ENCODE measurements at places on chromosomes 5 and 9.

DNA sequence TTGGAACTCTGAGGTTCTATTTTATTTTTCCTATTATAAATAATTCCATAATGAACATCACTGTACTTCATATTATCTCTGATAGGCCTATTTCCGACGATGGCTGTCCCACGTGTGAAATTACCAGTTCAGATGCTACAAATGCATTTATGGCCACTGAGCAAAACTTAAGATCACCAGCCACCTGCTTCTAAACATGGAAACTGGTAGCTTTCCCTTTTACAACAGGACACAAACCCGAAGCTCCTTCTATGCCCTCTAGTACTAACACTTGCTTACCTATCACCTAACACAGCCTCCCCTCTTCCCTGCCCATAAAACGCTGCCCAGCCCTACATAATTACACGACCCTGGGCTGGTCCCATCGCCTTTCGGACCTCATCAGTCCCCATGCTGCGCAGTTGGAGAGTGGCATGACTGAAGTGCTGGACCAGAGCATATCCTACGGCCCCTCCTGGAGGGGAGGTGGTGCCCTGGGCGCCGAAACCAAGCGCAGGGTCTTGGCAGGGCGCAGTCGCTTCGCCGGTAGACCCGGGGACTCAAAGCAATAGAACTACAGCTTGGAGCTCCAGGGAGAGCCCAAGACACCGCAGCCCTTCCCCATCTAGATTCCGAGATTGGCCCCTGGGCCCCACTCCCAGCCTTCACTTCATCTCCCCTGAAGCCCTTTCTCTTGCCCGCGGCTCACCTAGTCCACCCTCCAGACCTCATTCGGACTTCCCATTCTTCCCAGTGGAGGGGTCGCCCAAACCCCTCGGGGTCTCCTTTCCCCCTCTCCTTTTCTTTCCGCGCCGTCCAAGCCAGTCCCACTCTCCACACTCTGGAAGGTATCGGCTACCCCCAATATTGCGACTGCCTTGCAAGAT, 1.0 kb upstream of the SAP30L start:
- DNase-seq = peak; percentile 21

DNA sequence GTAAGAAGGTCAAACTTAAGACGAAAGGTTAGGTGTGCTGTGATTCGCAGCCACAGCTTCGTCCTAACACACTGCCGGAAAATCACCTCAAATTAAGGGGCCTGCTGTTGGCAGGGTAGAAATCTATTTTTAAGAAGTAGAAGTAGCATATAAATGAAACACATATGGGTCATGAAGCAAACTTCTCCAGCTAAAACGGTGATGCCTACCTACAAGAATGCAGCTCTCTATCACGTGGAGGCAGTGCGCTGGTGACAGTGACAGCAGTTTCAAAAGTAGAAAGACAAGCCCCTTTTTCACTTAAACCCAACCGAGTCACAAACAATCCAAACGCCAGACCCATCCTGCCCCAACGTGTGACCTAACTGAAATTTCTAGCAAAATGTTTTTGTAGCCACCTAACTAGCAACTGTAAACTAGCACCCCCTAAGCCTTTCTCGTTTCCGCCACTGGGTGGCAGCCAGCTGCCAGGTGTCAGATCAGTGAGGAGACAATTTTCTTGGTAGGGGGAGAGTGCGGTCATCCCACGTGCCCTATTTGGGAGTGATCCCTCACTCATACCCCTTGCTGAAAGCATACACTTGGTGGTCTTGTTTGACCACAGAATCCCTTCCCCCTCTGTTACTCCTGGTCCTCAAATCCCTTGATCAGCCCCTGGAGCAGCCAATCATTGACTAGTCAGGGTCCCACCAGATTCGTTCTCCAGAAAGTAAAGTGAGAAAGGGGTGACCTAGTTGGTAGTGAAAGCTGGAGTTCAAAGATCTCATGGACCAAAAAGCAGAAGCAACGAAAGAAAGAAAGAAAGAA, 71.8 kb upstream of the MAMDC2 start:
- DNase-seq = peak; percentile 76

- DNase-seq = no peak
Measured at GRCh38 chr5:171432583-171433351, 13.3 kb downstream of the FGF18 start.

GRCh38 chr5:161700065-161700464, 14.5 kb downstream of the GABRA6 start:
- no peak for DNase-seq

DNA sequence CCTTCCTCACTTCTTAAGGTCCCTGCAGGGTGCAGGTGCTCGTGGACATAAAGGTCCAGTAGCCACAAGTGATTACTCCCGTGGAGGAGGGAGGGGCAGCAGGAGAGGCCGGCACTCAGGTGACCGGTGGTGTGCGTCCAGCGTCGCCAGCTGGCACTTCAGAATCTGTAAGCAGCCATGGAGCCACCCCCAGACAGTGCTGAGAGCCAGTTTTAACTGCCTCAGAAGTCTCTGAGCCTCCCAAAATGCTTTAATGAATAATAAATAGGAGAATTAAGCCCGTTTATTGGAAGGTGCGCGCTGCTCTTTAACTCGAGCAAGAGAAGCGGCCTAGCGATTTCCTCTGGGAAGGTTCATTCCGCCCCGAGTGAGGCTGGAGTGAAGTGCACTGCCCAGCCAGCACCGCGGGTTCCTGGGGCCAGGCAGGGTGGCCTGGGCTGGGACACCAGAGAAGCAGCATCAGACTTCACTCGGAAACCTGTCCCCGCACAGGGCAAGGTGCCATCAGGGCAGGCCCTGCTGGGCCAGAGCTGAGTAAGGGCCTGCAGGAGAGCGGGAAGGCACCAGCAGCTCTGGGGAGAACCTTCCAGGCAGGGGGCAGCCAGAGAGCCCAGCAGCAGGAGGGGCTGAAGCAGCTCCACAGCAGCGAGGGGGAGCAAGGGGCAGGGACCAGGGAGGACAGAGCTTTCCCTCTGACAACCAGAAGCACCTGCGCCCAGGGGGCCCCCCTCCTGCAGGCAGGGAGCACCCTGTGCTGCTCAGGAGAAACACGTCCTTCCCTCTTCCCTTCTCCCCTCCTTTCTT, 61.2 kb downstream of the VAV2 start:
- DNase-seq = peak; percentile 52
